NCI-H774 (cell line): ENCODE measurements at places on chromosomes 13 and 19.

- DNase-seq = peak; percentile 25
These were observed 146.5 kb downstream of the PCCA start for GRCh38 chr13:100235311-100235901.

DNA sequence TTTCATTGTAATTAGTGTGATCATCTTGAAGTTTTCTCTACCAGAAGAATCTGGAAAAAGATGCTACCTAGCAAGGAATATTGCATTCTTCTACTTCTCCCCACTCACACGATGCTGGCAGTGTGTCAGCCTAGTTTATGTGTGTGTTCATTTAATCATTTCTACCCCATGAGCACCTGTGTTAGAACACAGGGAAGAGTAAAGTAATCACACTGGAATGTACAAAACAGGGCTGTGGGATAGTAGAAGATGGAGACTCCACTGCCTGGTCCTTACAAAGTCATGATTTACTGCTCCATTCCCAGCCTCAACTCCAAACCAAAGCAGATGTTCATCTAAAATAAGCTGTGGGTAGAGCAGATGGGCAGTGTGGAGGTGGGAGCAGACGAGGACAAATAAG is 47.7 kb upstream of the RGCC start:
- no peak for DNase-seq

- no peak for DNase-seq
These were observed 17.6 kb upstream of the SPATA13 start for GRCh38 chr13:24142886-24143285.

DNA sequence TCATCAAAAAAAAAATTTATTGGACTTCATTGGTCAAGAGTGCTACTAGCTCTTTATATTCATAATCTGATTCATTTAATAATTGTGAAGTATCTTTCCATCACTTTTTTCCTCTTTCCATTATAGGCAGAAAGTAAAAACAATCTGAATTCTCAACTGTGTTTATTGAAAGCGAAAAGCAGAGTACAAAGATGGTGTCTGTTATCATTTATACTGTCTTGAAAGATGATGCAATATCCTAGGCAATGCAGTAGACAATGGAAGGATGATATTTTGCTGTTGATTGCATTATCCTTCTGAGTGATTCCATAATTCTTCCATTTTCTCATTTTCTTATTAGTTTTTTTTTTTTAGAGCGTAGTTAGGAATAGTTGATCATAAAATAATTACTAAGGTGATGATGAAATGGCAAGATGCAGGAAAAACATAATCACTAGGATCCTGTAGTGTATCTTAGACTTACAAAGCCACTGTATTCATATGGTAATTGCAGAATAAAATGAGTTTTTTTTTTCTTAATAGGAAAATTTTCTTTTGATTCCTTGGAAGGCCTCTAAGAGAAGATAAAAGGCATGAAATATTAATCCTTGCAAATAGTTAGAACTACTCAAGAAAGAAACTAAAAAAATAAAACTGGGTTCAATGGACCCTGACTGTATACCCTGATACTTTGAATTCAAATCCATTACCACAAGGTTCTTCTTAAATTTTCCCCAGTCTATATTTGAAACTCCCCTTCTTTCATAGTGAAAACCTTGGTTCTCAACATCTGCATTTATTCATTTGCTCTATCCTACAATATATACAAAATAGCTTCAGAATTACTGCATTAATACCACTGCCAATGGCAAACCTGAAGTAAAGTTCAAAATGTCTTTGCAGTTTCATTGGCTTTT is 11.6 kb downstream of the URI1 start:
- DNase-seq = no peak

DNA sequence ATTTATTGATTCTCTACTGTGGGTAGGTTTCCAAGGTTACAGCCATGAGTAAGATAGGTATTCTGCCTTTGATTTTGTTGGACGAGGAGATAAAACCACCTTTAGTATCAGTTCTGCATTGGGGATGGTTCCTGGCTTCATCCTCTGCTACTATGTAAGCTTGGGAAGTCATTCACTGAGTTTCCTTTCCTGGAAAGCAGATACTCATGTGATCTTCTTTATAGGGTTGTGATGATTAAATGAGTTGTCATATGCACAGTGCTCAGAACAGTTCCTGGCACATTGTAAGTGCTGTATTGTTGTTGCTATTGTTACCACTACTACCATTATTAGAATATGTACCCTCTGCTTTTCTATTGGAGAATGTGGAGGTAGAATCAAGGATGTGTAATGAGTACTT is 13.1 kb upstream of the WTIP start:
- DNase-seq = no peak

DNA sequence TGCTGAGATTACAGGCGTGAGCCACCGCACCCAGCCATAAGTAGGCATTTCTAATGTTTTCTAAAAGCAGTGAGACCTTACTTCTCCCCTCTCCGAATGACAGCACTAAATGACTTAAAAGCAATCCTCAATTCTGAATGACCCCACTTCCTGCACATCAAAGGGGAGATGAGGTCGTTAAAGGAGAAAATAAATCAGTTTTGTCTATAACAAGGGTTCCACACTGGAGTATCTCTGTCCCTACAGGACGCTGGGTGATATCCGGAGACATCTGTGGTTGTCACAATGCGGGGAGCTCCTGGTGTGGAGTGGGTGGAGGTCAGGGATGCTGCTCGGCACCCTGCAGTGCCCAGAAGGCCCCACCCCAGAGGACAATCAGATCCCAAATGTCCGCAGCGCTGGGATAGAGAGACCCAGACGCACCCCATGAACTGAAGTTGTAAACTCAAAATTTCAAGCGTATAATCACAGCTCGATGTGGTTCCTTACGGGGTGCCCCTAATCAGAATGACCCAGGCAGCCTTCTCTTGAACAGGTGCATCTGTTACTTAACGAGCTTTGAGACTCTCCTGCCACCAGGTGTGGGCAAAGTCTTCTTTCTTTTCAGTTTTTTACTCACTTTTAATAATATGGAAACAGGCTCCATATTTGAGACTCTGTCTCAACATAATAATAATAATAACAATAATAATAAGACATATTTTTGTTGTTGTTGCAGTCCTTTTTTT is 2.9 kb downstream of the GNG7 start:
- DNase-seq = no peak

DNA sequence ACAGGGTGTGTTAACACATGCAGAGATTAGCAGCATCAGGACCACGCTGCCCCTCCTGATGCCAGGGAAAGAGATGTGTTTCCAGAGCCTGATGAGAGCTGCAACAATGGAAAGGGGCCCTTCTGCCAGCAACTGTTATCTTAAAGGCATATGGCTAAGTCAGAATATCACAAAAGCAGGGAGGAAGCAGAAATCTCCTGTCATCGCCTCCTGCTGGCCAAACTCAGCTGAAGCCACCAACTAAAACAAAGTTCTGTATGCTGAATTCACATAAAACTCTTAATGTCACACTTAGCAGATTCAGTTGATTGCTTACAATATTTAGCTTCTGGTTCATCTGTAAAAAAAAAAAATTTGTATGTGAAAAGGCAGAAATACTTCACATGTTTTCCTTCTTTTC is 178.2 kb downstream of the GPC5 start:
- DNase-seq = no peak

- no peak for DNase-seq
These were observed 28.6 kb downstream of the BICRA start for GRCh38 chr19:47637550-47637949.

DNA sequence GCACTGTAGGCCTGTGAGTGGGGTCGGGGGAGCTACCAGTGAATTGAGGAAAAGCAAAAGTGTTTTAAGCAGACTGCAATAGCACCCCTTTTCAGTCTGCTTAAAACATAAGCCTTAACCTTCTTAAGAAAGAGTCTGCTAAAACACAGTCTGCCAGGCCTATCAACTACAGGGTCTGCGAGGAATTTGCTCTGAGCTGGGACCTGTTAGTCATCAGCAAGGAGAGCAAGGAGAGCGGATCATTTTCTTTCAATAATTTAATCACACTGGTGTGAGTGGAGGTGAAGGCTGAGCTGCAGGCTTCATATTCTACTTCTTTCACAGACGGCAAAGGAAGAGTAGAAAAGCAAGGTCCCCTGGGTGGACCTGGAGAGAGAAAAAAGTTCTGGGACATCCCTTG is 342.7 kb downstream of the ENOX1 start:
- no peak for DNase-seq

DNA sequence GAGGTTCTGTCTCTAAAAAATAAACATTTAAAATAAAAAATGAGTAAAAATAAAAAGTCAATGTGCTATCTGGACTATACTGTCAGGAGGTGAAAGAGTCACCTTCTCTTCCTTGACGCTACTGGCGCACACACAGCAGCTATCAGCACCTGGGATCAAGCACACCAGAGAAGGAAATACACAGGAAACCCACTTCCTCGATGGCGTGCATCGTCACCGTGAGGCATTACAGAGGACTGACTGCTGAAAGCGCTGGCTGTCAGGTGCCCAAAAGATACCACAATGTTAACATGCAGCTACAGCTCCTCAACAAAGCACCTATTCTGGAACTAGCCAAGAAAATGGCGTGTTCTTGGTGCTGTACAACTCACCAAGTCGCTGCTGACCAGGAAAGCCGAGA is 6.1 kb downstream of the SLC35E1 start:
- DNase-seq = no peak

- no peak for DNase-seq
These were observed 7.1 kb upstream of the EPN1 start for GRCh38 chr19:55667958-55668357.

GRCh38 chr19:33629826-33630375 is 8.1 kb downstream of the CHST8 start:
- peak; percentile 35 for DNase-seq

DNA sequence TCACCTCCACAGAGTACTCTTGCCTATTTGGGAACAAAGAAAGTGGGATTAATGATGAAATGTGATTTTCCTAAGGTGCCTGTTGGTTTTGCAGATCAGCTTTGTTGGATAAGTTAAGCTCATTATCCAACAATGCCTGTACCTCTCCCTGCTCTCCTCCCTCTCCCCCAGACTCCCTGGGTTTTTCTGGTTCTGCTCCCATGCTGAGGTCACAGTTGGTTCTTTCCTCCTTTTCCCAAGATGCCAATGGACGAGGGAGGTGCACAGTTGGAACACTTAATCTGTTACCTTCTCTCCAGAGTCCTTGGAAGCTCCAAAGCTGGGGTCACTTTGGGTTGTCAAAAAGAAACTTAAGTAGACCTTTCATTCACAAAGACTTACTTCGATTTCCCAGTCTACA is 1.6 kb downstream of the OXGR1 start:
- DNase-seq = no peak

DNA sequence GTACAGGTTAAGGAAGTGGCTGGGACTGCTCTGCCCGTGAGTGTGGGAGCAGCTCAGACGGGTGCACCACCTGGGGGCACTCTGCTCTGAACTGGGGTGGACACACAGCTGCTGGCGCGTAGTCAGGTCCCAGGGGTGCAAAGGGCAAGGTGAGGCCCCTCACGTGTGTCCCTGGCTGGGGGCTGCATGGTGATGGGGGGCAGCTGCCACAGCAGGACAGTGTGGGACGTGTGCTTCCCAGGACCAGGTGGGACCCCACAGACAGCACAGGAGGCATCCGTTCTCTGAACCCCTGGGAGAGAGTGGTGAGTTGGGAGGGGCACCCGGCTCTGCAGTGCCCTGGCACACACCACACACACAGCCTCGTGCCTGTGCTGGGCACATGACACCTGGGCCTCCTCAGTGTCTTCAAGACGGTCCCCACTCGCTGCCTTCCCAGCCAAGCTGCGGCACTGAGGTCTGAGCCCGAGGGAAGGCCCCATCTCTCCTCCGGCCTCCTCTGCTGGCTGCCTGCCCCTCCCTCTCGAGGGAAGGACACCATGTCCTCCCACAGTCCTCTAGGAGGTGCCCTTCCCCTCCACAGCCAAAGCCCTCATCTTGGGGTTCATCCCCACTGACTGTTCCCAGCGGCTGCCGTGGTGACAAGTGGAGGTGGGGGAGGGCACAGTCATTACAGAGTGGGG is 24.7 kb downstream of the CILP2 start:
- DNase-seq = no peak

DNA sequence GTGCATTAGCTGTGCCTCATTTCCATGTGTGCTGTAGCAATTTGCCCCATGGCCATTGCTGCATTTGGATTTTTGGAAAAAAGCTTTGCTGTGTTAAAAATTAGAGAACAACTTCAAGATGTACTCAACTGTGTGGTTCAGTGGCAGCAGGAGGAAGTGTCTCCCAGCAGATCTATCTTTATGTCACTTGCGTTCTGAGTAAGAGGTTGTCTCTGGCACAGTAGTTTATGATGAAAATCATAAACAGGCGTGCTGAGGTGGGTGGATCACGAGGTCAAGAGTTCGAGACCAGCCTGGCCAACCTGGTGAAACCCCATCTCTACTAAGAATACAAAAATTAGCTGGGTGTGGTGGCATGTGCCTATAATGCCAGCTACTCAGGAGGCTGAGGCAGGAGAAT is 29.0 kb upstream of the RNF17 start:
- no peak for DNase-seq

DNA sequence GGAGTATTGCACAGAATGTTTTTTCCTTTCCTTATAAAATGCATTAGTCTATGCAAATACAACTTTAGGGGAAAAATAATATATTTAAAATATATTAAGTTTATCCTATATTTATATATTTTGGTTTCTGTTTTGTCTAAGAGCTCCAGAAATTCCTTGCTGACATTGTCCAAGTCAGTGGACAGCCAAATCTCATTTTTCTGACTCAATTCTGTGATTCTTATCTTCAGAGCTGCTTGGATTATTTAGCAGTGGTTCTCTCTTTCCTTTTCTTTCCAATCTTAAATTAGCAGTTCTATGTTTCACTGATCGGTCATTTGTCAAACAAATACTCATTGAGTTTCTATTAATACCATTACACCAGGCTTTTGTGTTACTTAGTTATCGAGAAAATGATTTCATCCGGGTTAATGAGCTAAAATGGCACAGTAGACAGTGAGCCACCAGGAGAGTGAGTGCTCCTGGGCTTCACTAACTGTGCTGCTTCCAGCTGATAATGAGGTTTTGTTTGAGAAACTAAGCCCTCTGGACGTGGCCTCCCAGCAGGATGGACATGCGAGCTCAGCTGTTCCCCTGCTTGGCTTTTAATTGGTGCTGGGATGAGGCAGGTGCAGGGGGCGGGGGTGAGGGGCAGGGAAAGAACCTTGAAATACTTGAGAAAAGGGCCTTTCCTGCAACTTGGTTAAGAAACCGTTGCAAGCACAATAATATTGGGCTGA is 44.0 kb downstream of the ATP11A start:
- peak; percentile 92 for DNase-seq

DNA sequence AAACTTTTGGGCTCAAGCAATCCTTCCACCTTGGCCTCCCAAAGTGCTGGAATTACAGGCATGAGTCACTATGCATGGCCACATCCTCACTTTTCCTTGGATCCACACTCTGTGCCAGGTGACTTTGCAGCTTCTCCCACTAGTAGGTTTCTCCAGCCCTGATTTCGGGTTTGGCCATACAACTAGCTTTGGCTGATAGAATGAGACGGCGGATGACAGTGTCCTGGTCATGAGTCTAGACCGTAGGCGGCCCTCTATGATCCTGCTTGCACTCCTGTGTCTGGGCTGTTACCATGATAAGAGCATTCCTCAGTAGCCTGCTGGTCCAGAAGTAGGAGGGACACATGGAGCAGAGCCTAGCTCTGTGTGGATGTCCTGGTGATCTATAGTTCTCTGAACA is 112.5 kb upstream of the KL start:
- no peak for DNase-seq
